ENCODE measurements at places on chromosomes 4 and X. TPM values are rescaled to one million over a fixed set of nuclear protein-coding genes. Genes with fewer than 3 reads are reported as not detected.

DNA sequence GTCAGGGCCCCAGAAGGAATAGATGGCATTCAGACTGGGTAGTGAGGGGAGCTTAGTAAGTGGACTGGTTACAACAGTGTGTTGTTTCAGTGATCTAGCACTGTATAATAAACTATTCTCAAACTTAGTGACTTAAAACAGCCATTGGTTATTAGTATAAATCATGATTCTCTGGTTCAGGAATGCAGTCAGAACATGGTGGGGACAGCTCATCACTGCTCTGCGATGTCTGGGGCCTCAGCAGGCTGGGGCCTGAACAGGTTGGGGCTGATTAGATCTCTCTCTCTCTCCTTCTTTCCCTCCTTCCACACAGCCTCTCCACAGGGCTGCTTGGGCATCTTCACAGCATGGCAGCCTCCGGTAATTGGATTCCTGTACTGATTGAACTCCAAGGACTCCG is 160.4 kb downstream of the GATB start:
- H3K4me3 ChIP-seq = no peak overlapping the region
- no peak for DNase-seq
- H3K27ac ChIP-seq = no peak overlapping the region
- H3K36me3 ChIP-seq = no peaks in the 10 kb centered on the region

DNA sequence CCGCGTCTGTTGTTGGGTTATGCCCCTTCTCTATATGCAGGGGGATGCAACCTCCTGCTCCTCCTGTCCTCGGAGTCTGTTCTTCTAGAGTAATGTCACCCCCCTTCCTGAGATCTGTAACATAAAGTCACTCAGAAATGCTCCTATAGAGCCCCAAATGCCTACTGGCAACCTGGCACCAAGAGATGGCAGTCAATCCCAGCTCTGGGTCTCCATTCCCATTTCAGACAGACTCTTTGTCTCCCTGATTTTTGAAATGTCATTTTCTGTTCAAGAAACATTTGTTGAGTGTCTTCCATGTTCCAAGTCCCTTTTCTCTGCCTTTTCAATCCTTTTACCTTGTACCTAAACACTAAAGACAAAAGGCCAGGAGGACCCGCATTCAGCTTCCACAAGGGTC is 9.6 kb upstream of the PRDM8 start:
- H3K36me3 ChIP-seq = no peaks in the 10 kb centered on the region
- DNase-seq = no peak
- no peak overlapping the region for H3K4me3 ChIP-seq
- H3K4me1 ChIP-seq = peaks cover 10% of the 10 kb centered on the region

GRCh38 chr4:76747563-76747962 is 150.4 kb downstream of the SOWAHB start:
- H3K4me1 ChIP-seq = peaks cover 5% of the 10 kb centered on the region
- no peaks in the 10 kb centered on the region for H3K27me3 ChIP-seq
- DNase-seq = no peak
- no peaks in the 10 kb centered on the region for H3K36me3 ChIP-seq

Gene XKRX
- total RNA-seq = 6.9 TPM

DNA sequence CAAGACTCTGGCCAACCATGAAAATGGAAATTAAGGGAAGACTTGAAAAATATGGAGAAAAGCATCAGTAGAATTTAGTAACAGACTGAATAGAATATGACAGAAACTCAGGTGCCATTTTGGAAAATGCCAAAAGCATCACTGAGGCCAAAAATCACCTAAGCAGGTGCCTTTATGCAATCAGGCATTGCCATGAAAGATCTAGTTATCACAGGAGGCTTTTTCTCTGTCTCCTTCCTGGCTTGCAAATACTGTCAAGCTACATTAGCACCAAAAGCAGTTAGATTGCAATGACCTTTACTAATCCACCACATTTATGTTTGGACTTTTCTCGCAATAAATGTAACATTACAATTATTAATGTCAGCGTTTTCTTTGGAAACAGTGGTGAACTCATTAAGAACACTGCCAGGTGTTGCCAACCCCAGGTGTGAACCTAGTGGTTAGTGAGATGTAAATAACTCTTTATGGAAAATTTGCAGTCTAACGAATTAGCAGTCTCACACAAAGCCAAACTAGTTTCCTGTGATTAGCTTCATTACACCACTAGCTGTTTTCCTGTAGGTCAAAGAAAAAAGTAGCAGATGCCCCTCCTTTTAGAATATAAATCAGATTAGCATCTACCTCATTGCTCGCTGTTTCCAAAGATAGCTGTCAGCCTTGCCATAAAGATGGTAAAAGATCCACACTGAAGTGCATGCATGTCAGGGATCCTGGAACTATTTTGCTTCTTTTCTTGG is 1568.4 kb upstream of the TENM3 start:
- H3K4me1 ChIP-seq = no peaks in the 10 kb centered on the region
- no peak for DNase-seq
- H3K27ac ChIP-seq = no peak overlapping the region
- no peaks in the 10 kb centered on the region for H3K36me3 ChIP-seq

GRCh38 chrX:21559417-21559816 is 98.7 kb downstream of the KLHL34 start:
- no peaks in the 10 kb centered on the region for H3K27me3 ChIP-seq
- no peak overlapping the region for H3K4me3 ChIP-seq

DNA sequence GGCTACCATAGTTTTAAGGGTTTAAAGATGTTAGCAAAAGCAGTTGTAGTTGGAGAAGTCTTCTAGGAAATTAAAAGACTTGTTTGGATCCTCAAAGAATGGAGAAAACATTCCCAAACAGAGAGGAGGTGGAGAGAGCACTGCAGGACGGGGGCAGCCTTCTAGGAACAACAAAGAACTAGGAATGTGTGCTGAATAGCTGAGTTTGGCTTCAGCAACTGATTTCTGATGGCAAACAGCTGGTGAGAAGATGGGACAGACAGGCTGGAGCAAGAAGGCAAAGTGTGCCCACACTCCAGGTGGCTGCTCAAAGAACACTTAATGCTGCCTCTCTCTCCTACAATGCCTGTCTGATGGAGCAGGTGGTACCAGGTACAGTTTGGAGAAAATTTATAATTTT is 1331.1 kb downstream of the ADGRL3 start:
- H3K36me3 ChIP-seq = no peaks in the 10 kb centered on the region
- H3K4me3 ChIP-seq = no peak overlapping the region

GRCh38 chr4:121114756-121115155 is 42.4 kb upstream of the NDNF start:
- DNase-seq = no peak
- no peaks in the 10 kb centered on the region for H3K36me3 ChIP-seq

Gene SPANXA2
- total RNA-seq = not detected

All from lung (tissue), 17 donors.